ENCODE measurements at places on chromosomes 6 and 20.

DNA sequence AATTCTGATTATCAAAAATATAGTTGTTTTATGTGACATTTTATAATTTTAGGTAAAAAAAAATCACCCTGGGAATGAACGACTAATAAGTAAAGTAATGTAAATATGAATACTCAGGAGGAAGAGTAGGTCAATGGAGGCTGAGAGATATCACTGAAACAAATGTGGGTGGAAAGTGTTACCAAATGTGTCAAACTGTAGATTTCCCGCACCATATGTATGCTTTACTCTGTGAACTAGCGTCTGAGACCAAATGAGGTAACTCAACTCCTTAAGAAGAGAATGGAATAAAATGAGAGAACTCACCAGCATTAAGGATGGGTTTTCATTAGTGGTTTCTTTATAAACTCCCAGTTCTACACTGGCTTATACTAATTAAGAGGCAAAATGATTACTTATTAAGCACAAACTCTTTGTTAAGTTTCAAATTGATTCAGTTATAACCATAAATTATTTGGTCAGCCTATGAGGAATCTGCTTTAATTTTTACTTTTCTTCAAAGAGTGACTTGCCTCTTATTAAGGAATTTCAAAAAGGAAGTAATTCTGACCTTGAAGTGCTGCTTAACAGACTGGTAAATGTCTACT lies 784.7 kb upstream of the GJE1 start:
- no peak for DNase-seq

DNA sequence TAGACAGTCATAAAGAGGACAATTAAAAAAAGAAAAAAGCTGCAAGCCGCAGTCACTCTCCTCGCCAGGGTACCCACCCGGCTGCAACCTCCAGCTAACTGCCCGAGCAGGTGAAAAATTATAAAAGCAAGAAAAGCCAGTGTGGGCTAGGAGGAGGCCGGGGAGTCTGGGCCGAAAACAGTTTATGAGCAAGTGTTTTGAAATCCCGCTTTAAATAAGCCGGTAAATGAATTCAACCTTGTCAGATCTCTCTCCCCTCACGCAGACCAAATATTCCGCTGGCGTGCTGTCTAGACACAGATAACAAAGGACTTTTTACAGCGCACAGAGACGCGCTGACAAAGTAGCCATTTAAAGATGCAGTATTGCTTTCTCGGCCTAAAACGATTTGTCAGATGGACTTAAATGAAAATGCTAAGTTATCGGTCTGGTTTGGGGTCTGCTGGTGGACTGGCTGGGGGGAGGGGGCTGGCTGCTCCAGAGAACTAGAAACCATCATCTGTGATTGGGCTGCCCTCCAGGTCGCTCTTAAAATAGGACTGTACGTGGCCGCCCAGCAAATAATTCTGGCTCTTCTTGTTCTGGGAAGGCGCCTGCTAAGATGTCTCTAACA lies 24.6 kb downstream of the PMEPA1 start:
- DNase-seq: no peak

DNA sequence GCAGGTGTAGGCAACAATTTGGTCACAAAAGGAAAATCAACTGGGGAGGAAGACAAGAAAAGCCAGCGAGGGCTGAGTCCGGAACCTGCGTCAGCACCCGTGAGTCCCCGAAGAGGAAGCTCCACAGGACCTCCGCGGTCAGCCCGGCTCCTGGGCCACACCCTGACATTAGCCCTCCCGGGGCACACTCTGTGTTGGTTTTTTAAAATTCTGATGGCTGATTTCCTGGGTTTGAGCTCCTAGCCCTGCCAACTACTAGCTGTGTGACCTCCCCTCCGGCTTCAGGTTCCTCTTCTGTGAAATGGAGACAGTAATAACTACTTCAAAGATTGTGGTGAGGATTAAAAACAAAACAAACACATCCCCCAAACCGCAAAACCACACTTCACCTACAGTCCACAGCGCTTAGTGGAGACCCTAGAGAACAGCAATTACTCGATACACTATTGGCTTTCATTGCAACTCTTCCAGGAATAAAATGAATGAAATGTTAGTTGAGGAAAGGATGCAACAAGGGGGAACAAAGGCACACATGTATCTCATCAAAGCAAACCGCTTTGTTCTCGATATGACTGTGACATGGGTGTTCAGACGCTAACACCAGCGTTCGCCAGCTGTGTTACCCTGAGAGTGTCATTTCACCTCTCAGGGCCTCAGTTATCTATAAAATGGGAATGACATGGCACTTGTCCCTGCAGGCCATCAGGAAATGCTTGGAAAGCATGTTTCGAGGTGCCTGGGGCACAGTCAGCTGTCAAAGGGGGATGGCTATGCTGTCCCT lies 985 bp downstream of the ZBP1 start:
- DNase-seq: no peak

DNA sequence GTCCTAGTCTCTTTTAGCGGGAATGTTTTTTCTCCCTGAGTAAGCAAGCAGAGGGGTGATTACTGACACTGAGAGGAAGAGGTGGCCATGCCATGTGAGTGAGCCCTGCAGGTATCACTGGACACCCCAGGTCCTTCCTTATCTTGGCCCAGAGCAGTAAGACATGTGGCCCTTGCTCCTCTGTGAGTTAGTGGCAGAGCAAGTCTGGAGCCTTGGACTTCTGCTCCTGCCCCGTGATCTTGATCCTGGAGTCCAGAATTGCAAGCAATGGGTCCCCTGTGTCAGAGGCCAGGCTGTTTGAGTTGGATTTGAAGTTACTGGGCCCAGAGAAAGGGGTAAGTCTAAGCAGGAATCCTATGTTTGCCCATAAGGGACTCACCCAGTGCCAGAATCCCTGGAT lies 92.1 kb upstream of the EMILIN3 start:
- no peak for DNase-seq

DNA sequence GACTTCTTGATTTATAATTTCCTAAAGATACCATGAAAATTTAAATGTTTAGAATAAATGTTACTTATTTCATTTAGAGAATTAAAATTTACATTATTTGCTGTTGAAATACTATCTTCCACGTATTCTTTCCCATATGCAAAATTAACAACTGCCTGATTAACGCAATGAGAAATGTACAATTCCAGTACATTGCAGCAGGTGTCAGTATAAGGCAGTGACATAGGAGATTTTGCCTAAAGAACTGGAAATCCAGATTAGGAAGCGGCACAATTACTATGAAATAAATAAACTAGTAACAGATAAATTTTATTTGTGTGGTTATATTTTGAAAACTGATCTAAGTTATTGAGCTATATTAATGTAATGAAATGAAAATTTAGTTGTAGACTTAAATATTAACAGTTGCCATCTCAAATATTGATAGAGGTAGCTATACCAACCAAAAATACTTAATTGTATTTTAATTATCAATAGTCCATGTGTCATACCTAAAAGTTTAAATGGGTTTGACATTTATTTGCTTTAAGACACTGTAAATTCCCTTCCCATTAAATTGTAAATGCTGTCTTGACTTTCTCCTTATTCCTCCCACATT lies 300.2 kb downstream of the UTRN start:
- DNase-seq: peak; percentile 35

DNA sequence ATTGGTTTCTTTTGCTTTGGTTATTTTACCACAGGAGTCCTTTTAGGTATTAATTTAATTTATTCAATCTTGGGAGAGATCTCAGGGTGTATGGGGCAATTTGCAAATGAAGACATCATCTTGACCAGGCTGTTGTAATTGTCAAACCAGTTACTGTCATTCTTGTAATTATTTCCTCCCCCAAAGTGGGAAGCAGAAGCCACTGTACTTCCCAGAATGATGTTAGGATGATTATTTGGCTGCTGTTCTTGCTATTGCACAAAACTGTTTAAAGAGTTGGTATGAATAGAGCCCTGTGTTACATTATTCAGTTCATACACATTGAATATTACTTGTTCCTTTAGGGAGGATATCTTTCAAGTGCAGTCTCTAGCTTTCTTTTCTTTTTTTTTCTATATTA lies 1.7 kb downstream of the TAAR6 start:
- no peak for DNase-seq

GRCh38 chr20:59403261-59403961 lies 103.0 kb downstream of the EDN3 start:
- DNase-seq: no peak

DNA sequence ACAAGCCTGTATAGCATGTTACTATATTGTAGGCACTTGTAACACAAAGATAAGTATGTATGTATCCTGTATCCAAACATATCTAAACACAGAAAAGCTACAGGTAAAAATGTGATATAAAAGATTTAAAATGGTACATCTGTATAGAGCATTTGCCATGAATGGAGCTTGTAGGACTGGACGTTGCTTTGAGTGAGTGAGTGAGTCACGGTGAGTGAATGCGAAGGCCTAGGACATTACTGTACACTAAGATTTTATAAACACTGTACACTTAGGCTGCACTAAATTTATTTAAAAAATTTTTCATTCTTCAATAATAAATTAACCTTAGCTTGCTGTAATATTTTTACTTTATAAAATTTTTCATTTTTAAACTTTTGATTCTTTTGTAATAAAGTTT lies 136.9 kb downstream of the NKAIN2 start:
- DNase-seq: no peak

DNA sequence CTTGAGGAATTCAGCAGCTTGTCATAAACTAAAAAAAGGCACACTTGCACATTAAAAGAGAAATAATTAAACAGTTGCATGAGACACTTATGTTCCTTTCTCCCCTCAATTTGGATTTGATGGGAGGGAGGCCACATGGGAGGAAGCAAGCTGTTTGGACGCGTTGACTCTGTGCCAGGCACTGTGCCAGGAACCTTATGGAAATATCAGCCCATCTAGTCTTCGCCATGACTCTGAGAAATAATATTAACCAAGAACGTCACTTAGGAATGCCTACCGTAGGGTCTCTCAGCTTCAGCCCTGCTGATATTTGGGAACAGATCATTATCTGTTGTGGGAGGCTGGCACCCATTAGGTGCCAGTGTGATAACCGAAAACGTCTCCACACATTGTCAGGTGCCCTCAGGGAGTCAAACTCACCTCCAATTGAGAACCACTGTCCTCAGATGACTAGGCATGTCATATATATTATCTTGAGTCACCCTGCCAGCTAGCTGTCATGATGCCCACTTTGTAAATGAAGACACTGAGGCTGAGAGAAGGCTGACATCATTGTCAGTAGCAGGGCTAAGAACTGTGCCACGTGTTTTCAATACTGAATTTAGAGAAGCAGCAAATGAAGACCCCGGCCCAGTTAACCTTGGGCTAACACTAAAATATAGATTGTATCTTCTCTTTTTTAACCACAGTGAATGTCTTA lies 36.1 kb downstream of the EYA2 start:
- no peak for DNase-seq

GRCh38 chr6:95232446-95232845 lies 344.9 kb upstream of the MANEA start:
- DNase-seq: no peak

DNA sequence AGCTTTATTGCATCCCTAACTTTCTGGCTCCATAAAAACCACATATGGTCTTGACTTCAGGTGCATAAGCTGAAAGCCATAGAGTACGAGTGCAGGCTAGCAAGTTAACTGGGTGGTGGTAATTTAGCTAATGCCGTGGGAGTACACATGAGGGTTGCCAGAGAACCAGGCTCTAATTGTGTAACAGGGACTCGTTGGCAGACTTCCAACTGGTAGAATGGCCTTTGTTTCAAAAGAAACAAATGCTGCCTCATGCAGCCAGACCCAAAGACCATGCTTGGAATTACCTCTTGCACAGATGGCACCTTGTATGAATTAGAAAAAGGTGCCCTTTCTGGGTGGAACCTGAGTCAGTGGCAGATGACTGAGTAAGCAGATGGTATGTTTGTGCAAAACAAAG lies 73.2 kb downstream of the LY86 start:
- DNase-seq: no peak

GRCh38 chr6:56245903-56246351 lies 1.5 kb downstream of the COL21A1 start:
- no peak for DNase-seq

GRCh38 chr6:168584671-168585070 lies 143.7 kb downstream of the SMOC2 start:
- no peak for DNase-seq

- no peak for DNase-seq
Measured at GRCh38 chr6:135166515-135166914, 14.6 kb upstream of the MYB start.

DNA sequence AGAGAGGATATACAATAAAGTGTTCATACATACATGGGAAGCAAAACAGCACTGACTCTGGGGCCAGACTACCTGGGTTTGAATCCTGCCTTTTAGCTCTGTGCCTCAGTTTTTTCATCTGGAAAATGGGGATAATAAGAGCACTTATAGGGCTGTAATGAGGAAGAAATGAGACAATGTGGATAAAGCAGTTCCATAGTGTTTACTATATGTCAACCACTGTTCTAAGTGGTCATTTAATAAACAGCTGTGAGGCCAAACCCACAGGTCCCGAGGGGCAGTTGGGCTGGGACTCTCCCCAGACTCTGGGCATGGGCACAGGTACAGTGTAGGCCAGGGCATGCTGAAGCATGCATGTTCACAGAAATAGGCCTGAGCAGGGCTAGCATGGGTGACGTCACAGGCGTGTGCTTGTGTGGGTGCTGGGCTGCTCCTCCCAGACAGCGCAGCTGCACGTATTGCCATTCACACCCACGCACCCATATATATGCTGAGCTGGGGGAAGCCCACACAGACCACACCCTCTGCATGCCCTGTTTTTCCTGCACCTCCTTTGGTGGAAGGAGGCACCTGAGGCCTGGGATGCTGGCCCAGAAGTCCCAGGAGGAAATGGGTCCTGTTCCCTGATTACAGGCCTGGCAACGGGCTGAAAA lies 3.5 kb upstream of the PLCG1 start:
- DNase-seq: no peak

DNA sequence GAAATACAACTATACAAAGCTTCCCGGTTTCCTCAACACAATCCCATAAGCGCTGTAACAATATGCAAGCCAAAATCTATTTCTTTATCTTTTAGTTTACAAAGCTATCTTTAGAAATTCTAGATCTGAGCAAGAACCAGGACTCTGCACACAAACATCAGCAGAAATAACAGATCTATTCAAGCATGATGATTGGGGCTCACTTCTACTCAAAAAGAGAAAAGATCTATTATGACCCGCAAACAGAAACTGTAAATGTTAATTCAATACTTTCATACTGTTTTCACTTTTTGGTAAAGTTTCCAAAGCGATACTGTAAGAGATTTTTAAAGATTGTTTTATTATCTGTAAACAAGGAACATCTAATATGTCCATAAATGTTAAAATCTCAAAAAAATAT lies 86.6 kb downstream of the SESN1 start:
- no peak for DNase-seq

DNA sequence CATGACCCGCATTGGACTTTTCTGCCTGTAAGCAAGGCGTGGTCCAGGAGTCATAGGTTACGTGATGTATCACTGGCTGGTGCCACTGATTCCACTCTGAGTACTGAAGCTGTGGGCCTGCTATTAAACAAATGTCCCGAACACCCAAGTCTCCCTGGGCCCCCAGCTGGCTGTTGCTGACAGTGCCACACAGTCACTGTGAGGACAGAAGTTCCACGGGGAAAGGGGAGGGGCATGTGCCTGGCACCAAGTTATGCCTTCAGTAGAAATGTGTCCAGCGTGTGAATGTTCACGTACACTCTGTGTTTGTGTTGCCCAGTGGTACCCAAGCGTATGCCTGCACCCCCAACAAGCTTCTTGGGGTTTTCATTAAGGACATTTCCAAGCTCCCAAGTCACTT lies 171.4 kb upstream of the QKI start:
- DNase-seq: no peak

- DNase-seq: no peak
Measured at GRCh38 chr6:139514819-139515218, 140.4 kb upstream of the CITED2 start.
